GM13977 (cell line): ENCODE measurements at places on chromosomes 7 and 10.

- no peak for DNase-seq
Measured at GRCh38 chr7:47215049-47215448, 366.9 kb downstream of the TNS3 start.

- peak; percentile 88 for DNase-seq
Measured at GRCh38 chr7:74026903-74027682, 880 bp upstream of the ELN start.

DNA sequence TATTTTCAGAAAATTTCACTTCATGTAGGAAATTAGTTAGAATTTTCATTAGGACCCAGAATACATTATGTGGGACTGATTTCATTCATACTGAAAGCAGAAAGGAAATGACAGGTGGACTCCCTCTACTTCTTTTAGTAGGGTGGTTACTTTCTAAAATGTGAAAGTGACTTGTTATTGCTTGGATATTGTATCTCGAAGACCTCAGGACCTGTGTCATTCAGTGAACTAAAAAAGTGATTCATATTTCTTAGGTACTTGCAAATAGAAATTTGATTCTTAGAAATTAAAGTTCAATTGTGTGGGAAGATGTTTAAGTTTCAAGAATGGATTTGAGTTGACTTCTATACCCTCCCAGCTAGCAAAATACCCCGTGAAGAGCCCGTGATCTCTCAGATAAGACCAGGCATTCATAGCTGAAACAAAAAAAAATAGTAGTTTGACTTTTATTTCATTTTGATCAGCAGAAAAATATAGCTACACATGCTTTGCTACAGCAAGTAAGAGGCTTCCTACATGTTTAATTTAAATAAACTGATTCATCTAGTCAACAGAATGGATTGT is 1037.1 kb downstream of the GATA3 start:
- DNase-seq, result no peak

- no peak for DNase-seq
Measured at GRCh38 chr10:129689671-129690071, 222.6 kb downstream of the MGMT start.

GRCh38 chr7:125316466-125316865 is 386.8 kb upstream of the POT1 start:
- no peak for DNase-seq

DNA sequence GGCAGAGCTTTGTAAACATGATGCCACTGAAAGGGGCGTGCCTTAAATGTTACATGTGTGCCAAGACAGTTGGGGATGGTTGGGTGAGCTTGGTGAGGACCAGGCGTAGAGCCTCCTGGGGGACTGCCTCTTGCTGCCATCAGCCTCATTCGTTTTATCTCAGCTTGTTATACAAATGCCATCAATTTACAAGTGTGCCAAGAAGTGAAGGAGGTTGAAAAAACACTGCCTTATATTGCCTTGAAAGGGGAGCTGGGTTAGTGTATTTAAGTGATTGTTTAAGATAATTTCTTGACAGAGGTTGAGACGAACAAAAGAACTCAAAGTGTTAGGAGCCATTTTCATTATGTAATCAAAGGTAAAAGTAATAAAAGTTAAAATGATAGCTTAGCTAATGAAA is 354.7 kb downstream of the PHTF2 start:
- no peak for DNase-seq

DNA sequence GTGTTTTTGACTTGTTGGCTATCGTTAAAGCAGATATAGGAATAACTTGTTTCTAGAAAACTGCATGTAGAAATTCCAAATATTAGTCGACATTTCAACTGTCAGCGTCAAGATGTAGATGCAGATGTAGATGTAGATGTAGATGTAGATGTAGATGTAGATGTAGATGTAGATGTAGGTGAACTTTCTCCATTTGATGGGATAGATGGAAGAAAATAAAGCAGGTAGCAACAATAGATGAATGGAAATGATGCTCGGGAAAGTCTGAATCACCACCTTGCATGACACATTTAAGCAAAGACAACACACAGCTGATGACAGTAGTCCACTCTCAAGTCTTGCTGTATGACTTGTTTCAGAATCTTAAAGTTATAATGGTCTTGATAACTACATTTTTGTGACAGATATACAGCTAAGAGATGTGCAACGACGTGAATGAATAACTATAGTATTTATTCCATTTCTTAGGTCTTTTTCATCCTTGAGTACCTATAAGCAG is 53.5 kb downstream of the SND1 start:
- no peak for DNase-seq

DNA sequence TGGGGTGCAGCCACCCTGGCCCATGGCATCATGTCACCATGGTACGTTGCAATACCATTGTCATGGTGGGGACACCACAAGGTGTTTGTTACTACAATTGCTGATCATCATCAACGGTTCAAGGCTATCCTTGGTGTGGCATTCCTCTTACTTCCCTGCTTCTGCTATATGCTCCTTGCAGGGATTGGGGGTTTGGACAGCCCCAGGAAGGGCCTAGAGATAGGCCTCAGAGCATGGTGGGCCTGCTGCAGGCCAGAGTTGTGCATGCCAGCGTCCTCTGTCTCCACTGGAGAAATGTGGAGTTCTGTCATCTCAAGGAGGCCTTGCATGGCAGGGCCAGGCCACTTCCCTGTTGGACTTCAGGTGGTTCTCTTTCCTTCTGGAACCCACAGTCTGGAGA is 234.6 kb upstream of the MKI67 start:
- DNase-seq, result no peak

DNA sequence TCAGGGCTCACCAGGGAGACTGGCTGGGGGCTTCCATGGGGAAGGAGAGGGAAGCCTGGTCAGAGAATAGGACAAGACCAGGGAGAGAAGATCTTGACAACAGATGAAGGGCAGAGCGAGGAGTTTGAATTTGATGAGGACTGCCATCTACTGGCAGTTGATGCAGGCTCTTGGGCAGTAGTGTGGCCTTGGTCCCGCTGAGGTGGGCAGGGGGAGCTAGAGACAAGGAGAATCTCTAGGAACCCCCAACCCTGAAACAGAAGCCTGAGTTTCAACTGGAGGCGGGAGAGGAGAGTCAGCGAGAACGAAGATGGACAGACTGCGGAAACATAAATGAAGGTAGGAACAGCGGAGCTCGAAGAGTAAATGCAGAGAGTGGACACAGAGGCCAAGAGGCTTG is 81.0 kb downstream of the PPP1R3C start:
- DNase-seq, result no peak

DNA sequence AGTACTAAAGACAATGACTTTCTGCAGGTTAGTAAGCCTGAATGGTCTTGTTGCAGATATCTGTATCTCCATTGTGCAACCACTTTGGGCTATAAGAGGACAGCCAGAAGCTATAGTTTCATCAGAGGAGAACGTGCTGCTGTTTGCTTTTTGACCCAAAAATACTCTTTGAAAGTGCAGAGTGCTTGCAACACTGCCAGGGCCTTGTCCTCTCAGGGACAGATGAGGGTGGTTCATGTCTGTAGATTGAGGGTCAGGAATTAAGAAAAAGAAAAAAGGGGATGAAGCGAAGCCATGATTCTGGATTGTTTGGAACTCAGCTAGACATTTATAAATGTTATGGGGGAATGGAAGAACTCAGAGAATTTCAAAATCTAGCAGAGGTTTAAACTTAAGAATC is 212.5 kb downstream of the SEC23IP start:
- DNase-seq, result no peak
